Left ventricle myocardium superior (tissue), 1 donor: ENCODE measurements at places on chromosomes 6 and 20.

DNA sequence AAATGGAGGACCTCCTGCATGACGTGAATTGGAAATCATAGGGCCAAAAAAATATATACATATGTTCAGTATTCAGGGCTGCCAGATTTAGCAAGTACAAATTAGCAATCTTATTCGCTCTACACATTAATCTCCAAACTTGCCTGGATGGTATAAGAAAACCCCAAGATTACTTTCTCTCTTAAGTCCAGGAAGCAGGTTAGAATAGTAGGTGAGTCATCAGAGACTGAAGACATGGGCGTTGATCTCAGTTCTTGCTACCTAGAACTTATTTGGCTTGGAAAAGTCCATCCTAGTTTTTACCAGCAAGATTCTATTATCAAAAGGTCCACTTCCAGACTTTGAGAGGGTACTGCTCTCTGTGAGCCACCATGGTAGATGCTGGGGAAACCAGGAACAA lies 47.4 kb downstream of the GPR63 start:
- DNase-seq = no peak

DNA sequence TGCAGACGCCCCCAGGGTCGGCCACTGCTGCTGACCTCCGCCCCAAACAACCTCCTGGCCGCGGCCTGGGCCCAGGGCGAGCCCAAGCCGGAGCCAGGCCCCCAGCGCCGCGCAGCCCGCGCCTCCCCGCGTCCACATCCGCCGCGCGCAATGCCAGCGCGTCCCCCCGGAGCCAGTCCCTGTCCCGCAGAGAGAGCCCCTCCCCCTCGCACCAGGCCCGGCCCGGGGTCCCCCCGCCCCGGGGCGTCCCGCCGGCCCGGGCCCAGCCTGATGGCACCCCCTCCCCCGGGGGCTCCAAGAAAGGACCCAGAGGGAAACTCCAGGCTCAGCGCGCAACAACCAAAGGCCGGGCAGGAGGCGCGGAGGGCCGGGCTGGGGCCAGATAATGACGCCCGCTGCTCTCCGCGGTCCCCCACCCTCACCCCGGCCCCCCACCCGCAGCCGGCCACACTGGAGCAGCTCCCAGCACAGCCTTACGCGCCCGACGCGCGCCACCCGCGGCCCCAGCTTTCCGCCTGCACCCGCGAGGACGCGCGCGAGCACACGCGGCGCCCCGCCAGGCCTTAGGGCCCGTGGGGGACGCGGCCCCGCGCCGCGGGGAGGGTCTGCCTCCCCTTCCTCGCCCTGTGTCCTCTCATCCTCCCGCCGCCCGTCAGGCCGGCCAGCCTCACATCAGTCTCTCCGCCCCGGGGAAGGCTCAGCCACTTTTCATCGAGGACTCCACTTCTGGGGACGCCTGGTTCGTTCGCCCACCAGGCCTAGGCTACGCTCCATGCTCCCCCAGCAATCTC lies 12.9 kb upstream of the SLC22A7 start:
- peak; percentile 40 for DNase-seq

DNA sequence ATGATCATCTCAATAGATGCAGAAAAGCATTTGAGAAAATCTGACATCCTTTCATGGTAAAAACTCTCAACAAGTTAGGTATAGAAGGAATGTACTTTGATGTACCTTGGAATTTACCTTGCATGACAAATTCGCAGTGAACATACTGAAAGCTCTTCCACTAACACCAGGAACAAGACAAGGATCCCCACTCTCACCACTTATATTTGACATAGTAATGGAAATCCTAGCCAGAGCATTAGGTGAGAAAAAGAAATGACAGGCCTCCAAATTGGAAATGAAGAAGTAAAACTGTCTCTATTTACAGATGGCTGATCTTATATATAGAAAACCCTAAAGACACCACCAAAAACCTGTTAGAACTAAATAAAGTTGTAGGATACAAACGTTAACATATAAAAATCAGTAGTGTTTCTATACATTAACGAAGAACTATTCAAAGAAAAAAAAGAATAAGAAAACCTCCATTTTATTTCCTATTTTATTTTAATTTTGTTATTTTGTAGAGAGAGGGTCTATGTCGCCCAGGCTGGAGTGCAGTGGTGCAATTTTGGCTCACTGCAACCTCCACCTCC lies 26.9 kb downstream of the PCNA start:
- DNase-seq = no peak

GRCh38 chr20:2890742-2891141 lies 17.5 kb downstream of the PTPRA start:
- DNase-seq = no peak

- no peak for DNase-seq
These were observed 34.0 kb upstream of the SH3BGRL2 start for GRCh38 chr6:79597155-79597554.

GRCh38 chr20:14820771-14821170 lies 483.4 kb upstream of the FLRT3 start:
- no peak for DNase-seq

GRCh38 chr20:54344832-54345231 lies 130.6 kb upstream of the DOK5 start:
- DNase-seq = no peak

- DNase-seq = no peak
These were observed 23.6 kb downstream of the BMP6 start for GRCh38 chr6:7749478-7749877.

- DNase-seq = no peak
These were observed 109.3 kb upstream of the EYA4 start for GRCh38 chr6:133131621-133132465.

GRCh38 chr6:133240511-133241085 lies 559 bp upstream of the EYA4 start:
- DNase-seq = peak; percentile 68

GRCh38 chr6:51704932-51705540 lies 382.4 kb downstream of the PKHD1 start:
- DNase-seq = no peak

DNA sequence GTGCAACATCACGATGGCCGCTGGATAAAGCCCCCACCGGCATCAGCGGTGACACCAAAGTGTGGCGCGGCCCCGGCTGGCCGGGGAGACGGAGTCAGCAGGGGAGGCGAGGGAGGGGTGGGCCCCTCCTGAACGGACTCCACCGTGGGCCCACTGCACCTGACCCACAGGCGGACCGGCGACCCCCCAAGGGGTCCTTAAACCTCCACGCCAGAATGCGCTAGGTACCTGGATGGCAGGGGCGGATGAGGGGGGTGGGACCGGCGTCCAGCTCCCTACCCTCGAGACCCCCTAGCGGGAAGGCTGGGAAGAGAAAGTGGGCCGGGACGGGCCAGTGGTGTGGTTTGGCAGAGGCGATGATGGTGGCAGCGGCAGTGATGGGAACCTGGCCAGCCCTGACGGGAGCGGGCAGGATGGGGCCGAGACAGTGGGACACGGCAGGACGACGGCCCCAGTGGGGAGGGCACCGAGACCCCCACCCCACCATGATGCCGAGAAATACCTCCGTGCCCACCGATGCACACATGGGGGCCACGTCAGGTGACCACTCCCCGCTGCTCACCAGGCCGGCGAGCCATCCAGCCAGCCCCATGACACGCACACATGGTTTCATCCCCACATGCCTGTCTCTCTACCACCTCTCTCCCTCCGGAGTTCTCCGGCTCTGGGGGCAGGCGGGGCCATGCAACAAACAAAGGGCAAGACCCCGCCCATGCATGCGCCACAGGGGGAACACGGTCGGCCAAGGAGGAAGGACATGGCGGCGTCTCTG lies 771.9 kb upstream of the DEFB115 start:
- no peak for DNase-seq

- DNase-seq = no peak
These were observed 736.2 kb upstream of the ADGRB3 start for GRCh38 chr6:67898875-67899274.

DNA sequence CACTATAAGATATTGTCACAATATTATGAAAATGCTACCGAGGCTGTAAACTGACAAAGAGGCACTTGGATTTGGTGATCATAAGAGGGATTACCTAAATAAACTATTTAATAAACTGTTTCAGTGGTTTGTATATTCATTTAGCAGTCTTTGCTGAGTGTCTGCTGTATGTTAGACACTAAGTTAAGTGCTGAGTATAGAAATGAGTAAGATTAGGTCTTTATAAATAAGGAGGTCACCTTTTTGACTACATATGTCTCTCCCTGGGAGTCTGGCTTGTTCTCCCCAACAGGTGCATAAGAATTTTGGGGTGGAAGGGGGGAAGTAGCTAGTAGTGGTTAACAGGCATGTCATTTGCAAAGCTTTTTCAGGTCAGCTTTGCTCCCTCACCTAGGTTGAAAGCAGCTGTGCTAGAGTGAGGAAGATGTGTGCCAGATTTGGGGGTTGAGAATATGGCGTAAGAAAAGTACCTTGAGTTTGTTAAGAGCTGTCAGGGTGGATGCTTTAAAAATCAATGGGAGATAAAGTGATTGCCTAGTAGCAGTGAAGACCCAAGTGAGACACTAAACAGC lies 246.3 kb downstream of the ZFAND3 start:
- DNase-seq = no peak

DNA sequence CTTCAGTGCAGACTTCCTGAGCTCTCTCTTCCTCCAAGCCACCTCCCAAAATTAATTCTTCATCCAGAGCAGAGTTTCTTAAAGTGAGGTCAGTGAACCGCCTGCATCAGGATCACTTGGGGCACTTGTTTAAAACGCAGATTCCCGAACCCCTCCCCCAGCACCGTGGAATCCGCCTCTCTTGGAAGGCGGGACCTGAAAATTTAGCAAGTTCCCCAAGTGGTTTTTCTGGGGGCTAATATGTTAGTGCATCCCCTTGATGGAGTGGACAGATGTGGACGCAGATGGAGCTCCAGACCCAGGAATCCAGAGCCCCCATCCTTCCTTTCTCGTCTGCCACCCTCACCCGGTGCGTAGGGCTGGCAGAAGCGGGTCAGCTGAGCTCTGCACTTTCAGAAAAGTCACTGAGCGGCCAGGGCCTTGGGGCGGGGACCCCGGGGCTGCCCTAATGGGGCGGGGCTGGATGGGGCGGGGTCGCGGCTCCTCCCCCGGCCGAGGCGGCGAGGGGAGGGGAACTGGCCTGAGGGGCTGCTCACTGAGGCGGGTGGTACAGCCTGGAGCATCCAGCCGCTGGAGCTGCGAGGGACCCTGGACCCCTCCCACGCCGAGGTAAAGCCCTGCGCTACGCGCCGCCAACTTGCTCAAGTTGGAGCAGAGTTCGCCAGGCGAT lies at the start of the genes DEFB124 and REM1:
Gene DEFB124, minus strand, starts transcription at position 370 of the 670 bp plus-strand sequence. CDS start 2,114 bp downstream, outside the sequence.
Gene REM1, plus strand, starts transcription at position 531 of the 670 bp plus-strand sequence. CDS start 1,158 bp downstream, outside the sequence.
- DNase-seq = peak; percentile 79

DNA sequence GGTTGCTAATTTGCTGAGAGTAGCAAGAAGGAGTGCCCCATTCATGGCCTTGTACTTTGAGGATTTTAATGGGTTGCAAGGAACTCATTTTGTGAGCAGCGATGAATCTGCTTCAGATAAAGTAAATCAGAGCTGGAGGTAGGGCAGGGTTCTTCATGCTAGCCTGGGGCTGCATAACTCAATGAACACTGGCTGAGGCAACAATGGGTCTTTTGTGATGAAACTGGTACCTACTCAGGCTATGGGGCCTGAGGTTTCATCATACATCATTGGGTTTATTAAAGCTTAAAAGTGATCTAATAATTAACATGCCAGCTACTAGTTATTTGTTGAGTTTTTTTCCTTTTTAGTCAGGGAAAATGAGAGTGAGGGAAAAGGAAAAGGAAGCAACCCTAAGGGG lies 106.9 kb downstream of the FAM50B start:
- DNase-seq = no peak

DNA sequence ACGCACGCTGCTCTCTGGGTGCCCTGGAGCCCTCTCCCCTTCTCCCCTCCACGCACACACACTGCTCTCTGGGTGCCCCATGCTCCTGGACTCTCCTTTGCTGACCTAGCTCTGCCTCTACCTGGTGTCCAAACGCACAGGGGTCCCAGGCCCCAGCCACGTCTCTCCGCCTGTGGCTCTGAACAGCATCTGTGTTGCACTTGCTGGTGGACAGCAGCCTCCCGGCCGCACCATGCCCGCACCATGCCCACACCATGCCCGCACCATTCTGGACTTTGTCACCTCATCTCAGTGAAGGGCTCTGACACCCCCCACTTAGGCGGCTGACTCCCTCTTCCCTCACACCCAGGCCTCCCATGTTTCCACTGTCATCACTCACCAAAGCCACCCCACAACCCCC lies 21.8 kb downstream of the TCFL5 start:
- DNase-seq = peak; percentile 13

DNA sequence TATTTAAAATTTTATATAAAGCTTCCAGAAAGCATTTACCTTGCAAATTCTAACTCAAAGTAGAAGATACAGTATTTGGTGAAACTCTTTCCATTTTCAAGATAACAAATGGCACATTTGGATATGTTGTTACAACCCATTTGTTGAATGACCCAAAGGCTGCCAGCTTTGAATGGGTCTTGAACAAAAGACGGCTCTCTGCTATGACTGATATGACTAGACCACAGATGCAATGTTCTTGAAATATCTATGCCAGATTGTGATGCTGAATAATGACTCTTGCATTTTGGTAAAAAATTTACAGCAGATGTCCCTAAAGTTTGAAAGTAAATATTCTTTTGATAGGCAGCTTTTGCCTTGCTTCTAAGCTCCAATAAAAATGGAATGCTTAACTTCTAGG lies 99.6 kb downstream of the HTR1B start:
- no peak for DNase-seq

DNA sequence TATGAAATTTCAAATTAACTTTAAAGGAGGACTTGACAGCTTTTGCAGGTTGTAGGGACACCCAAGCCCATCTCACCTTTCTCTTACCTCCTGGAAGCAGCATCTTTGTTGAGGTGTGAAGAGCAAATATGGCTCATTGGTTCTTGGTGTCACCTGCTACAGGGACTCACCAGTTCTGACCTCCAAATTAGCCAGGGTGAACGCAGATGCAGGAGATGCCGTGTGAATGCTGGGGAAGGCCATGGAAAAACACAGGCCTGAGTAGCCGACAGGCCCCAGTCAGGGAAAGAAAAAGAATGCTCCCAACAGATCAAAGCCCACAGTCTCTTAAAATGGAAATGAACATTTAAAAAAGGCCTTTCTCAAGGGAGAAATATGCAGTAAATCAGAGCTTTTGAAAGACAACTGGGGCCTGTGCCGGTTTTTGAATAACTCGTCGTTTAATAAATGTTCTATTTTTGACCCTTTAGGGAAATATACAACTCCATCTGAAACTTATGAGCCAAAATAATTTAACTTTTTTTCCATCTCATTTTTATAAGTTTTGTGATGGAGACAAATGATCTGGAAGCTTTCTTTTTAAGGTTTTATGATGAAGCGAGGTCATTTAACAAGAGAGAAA lies 167.5 kb downstream of the CD83 start:
- DNase-seq = no peak

DNA sequence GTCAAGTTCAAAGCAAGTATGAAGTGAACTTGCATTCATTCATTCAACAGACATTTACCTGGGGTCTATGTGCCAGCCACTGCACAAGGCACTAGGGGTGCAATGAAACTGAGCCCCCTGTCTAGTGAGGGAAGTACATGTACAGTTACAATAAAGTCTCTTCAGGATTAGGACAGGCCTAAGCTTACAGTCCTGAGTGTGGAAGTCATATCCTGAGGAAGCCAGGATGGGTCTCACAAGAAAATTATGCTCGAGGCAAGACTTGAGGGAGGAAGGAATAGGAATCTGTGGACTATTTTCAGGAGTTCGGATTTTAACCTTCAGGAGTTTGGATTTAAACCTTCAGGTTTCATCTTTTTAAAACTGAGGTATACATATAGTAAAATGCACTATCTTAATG lies 19.4 kb downstream of the TTI1 start:
- no peak for DNase-seq
